Panc1 (cell line): ENCODE measurements at places on chromosomes 3 and 15. TPM values are rescaled to one million over a fixed set of nuclear protein-coding genes. Genes with fewer than 3 reads are reported as not detected.

DNA sequence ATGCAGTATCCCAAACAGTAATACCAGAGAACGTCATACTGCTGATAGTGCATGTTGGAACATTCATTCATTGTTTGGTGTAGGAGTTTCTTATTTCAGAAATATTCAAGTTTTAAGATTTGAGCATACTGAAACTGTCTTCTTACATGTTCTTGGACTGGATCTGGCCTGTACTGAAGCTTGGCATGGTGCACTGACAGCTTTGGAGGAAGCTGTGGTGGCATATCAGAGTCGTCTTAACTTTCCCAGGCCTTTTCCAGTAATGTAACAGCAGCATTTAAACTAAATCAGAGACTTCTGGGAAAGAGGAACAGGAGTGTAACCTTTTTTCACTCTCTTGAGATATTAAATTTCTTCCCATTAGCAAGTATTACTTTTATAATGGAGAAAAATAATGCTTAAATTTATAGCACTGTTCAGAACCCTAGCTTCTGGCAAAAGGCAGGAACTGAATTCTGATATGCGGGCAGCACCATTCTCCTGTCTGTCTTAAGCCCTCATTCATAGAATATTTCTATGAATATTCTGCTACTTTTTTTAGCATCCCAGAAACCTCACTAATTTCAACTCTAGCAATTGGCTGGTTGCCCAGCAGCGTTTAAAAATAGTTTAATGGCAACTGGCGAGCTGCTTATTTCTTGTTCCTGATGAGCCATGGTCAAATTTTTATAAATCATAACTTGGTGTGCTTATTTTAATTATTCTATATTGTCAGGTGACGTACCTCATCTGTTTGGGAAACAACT lies 31.1 kb downstream of the DNAJC13 start:
- peaks cover 25% of the 10 kb centered on the region for H3K36me3 ChIP-seq
- H3K4me1 ChIP-seq: peaks cover 2% of the 10 kb centered on the region; the same call in 1 of the 2 replicates
- no peaks in the 10 kb centered on the region for H3K27me3 ChIP-seq
- H3K27ac ChIP-seq: no peak overlapping the region
- DNase-seq: no peak

- no peaks in the 10 kb centered on the region for H3K36me3 ChIP-seq
- H3K27me3 ChIP-seq: no peaks in the 10 kb centered on the region
- DNase-seq: no peak
Observed at GRCh38 chr3:66629150-66629981, 128.5 kb upstream of the LRIG1 start.

DNA sequence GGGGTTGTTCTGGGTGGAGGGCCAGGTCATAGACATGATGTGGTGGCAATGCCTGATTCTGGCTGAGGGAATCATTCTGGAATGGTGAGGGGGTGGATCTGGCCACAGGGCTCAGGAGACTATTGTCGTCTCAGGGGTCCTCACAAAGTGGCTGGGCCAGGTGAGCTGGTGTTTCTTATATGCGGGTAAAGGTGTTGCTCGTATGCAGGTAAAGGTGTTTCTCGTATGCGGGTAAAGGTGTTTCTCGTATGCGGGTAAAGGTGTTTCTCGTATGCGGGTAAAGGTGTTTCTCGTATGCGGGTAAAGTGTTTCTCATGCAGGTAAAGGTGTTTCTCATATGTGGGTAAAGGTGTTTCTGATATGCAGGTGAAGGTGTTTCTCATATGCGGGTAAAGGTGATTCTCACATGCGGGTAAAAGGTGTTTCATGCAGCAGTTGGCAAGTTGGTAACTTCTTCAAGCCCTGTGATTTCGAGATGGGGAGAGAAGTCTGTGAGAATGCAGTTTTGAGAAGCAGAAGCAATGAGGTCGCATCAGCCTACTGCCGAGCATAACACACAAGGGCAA lies 10.5 kb upstream of the MUC4 start:
- no peak for DNase-seq
- no peaks in the 10 kb centered on the region for H3K36me3 ChIP-seq
- H3K27me3 ChIP-seq: no peaks in the 10 kb centered on the region; the same call in 1 of the 2 replicates
- no peak overlapping the region for H3K27ac ChIP-seq
- no peak overlapping the region for H3K4me3 ChIP-seq
- H3K4me1 ChIP-seq: no peaks in the 10 kb centered on the region; the same call in 1 of the 2 replicates

- no peak overlapping the region for H3K27ac ChIP-seq
- no peak for DNase-seq
- no peaks in the 10 kb centered on the region for H3K4me1 ChIP-seq
- H3K4me3 ChIP-seq: no peak overlapping the region
- H3K27me3 ChIP-seq: peaks cover 7% of the 10 kb centered on the region; the same call in 1 of the 2 replicates
Observed at GRCh38 chr3:127324076-127324475, 36.2 kb upstream of the PRR20G start.

DNA sequence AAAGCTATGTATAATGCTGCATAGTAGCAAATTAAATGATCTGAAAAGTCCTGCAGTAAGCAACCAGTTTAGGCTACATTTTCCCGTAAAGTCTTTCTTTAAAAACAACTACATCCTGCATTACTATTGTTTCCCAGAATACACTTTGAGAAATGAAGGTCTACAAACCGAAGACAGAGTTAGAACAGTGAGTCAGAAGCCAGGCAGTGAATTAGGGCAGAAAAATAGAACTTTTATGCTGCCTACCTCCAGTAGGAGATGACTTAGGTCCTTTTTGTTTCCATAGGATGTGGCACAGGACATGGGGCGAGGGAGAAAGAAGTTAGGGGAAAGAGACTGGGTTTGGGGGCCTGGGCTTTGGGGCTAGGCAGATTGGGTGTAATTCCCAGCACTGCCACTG lies 127.3 kb downstream of the PPM1L start:
- no peaks in the 10 kb centered on the region for H3K36me3 ChIP-seq
- H3K4me3 ChIP-seq: no peak overlapping the region
- no peak for DNase-seq
- no peaks in the 10 kb centered on the region for H3K27me3 ChIP-seq

DNA sequence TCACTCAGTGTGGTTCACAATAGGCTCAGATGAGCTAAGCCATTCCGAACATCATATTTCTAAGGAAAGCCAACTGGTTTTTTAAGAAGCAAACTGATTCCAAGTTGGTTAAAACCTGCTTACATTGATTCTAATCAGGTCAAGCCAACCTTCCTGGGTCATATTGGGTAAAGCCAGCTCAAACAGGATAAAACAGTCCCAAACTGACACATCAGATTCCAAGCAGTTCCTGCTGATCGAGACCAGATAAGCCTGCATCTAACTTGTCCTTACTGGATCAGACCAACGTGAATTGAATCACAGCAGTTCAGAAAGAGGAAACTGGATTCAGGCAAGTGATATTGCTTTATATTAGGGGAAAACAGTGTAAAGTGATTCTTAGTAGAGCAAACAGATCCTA lies 18.6 kb upstream of the THSD4 start:
- no peak for DNase-seq
- no peaks in the 10 kb centered on the region for H3K27me3 ChIP-seq
- no peaks in the 10 kb centered on the region for H3K36me3 ChIP-seq
- peak overlapping the region; percentile 12; the same call in 1 of the 2 replicates for H3K27ac ChIP-seq

GRCh38 chr3:45993421-45994027 lies 2.1 kb downstream of the FYCO1 start:
- no peaks in the 10 kb centered on the region for H3K4me1 ChIP-seq
- no peak for DNase-seq
- no peak overlapping the region for H3K27ac ChIP-seq
- H3K27me3 ChIP-seq: no peaks in the 10 kb centered on the region
- no peak overlapping the region for H3K4me3 ChIP-seq
- peaks cover 3% of the 10 kb centered on the region; the same call in 1 of the 2 replicates for H3K36me3 ChIP-seq

DNA sequence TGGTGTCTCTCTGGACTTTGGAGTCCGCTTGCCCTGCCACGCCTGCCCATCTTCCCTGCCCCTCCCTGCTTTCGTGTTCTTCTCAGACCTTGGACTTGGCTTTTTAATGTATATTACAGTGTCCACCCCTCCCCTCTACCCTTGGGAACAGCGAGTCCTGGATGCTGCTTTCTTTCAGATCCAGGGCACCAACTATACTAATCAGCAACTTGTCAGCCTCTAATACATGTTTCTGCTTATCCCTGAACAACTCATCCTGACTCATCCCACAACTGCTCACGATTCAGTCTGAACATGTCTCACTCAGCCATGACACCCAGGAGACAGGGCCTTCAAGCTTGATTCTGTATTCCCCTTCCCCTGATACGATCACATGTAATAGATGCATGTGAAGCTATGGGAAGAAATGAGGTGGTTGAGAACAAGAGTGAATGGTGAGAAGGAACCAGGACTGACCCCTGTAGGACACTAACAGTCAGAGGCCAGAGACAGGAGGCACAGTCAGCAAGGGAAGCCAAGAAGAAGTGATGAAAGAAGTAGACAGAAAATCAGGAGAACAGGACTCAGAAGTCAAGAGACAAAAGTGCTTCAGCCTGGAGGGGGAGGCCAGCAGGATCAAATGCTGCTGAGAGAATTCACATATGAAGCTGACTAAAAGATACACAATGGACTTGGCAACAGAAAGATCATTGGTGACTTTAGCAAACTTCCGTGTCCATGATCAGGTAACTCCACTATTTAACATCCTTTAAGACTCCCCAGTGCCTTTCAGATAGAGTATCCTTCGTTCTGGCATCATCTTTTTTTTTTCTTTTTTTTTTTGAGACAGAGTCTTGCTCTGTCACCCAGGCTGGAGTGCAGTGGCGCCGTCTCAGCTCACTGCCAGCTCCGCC lies 35.4 kb downstream of the BCL2L10 start:
- H3K4me3 ChIP-seq: no peak overlapping the region
- DNase-seq: peak; percentile 80
- H3K4me1 ChIP-seq: peaks cover 6% of the 10 kb centered on the region
- no peaks in the 10 kb centered on the region for H3K27me3 ChIP-seq
- H3K36me3 ChIP-seq: no peaks in the 10 kb centered on the region
- H3K27ac ChIP-seq: peak overlapping the region; percentile 40

- H3K36me3 ChIP-seq: no peaks in the 10 kb centered on the region
- no peak overlapping the region for H3K4me3 ChIP-seq
- H3K4me1 ChIP-seq: no peaks in the 10 kb centered on the region
- H3K27ac ChIP-seq: no peak overlapping the region
- no peaks in the 10 kb centered on the region; the same call in 1 of the 2 replicates for H3K27me3 ChIP-seq
Observed at GRCh38 chr3:179082416-179082815, 10.8 kb upstream of the ZMAT3 start.

DNA sequence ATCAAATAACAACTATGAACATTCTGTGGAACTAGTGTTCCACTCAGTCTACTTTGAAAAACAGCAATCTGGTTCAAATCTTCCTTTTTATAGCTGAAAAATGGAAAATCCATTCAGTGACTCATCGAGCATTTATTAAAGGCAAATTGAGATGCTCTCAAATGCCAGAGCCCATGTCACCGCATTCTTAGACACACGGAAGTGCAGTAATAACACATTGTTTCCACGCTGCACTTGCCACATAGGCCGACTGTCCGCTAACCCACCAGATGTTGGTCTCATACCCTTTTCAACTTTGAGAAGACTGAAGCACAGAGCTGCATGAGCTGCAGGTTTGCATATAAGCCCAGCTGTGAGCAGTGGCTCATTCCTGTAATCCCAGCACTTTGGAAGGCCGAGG lies 95.9 kb downstream of the TMEM266 start:
- H3K27me3 ChIP-seq: no peaks in the 10 kb centered on the region
- no peak overlapping the region for H3K27ac ChIP-seq
- no peak for DNase-seq
- no peak overlapping the region for H3K4me3 ChIP-seq

DNA sequence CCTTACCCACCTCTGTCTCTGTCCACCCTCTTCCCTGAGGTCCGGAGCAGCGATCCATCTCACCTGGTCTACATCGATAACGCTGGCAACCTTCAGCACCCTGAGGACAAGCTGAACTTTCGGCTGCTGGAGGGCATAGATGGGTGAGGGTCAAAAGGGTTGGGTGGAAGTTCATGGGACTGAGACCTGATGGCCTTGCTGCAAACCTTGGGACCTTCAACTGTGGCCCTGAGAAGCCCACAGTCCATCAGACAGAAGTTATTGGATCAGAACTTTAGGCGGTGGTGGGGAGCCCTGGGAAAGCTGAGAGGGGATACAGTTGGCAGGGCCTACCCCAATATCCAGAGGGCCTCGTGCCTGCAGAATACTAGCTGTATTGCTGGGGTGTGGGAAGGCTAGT lies 50.5 kb downstream of the POMGNT2 start:
- no peaks in the 10 kb centered on the region for H3K4me1 ChIP-seq
- no peaks in the 10 kb centered on the region for H3K27me3 ChIP-seq
- no peak overlapping the region for H3K27ac ChIP-seq
- H3K36me3 ChIP-seq: no peaks in the 10 kb centered on the region
- no peak for DNase-seq

GRCh38 chr3:172977696-172978095 lies 163.3 kb downstream of the SPATA16 start:
- no peaks in the 10 kb centered on the region for H3K36me3 ChIP-seq
- no peaks in the 10 kb centered on the region; the same call in 1 of the 2 replicates for H3K27me3 ChIP-seq
- H3K4me1 ChIP-seq: no peaks in the 10 kb centered on the region
- no peak for DNase-seq
- no peak overlapping the region for H3K27ac ChIP-seq
- H3K4me3 ChIP-seq: no peak overlapping the region

- H3K27me3 ChIP-seq: no peaks in the 10 kb centered on the region
- H3K4me3 ChIP-seq: no peak overlapping the region
- no peaks in the 10 kb centered on the region for H3K4me1 ChIP-seq
- DNase-seq: no peak
- H3K27ac ChIP-seq: no peak overlapping the region
- no peaks in the 10 kb centered on the region for H3K36me3 ChIP-seq
Observed at GRCh38 chr3:31331278-31331677, 201.4 kb upstream of the STT3B start.

- no peak overlapping the region for H3K4me3 ChIP-seq
- no peaks in the 10 kb centered on the region for H3K36me3 ChIP-seq
- no peak overlapping the region for H3K27ac ChIP-seq
- DNase-seq: no peak
Observed at GRCh38 chr3:29026286-29026685, 254.6 kb upstream of the RBMS3 start.

- no peaks in the 10 kb centered on the region for H3K36me3 ChIP-seq
- H3K4me1 ChIP-seq: no peaks in the 10 kb centered on the region
- H3K4me3 ChIP-seq: no peak overlapping the region
- H3K27ac ChIP-seq: no peak overlapping the region
- no peaks in the 10 kb centered on the region for H3K27me3 ChIP-seq
- DNase-seq: no peak
Observed at GRCh38 chr3:87575550-87575949, 299.2 kb upstream of the POU1F1 start.

- H3K27me3 ChIP-seq: no peaks in the 10 kb centered on the region
- no peaks in the 10 kb centered on the region for H3K36me3 ChIP-seq
- H3K27ac ChIP-seq: no peak overlapping the region
- no peaks in the 10 kb centered on the region for H3K4me1 ChIP-seq
- DNase-seq: no peak
Observed at GRCh38 chr3:167502401-167502800, 28.6 kb upstream of the SERPINI2 start.

- H3K36me3 ChIP-seq: no peaks in the 10 kb centered on the region
- no peak for DNase-seq
- H3K27ac ChIP-seq: no peak overlapping the region
- no peaks in the 10 kb centered on the region for H3K27me3 ChIP-seq
- no peak overlapping the region for H3K4me3 ChIP-seq
- H3K4me1 ChIP-seq: no peaks in the 10 kb centered on the region
Observed at GRCh38 chr15:80967451-80967850, 22.2 kb downstream of the MESD start.

GRCh38 chr3:179660872-179661271 lies 8.0 kb downstream of the USP13 start:
- no peak for DNase-seq
- no peaks in the 10 kb centered on the region for H3K36me3 ChIP-seq
- no peaks in the 10 kb centered on the region for H3K27me3 ChIP-seq
- H3K4me1 ChIP-seq: peaks cover 8% of the 10 kb centered on the region
- no peak overlapping the region for H3K4me3 ChIP-seq
- H3K27ac ChIP-seq: no peak overlapping the region

The RNU5B-1 gene
- total RNA-seq: not detected

The PRTG gene
- total RNA-seq: 11.4 TPM

The SH2D7 gene
- total RNA-seq: not detected

The NAALADL2 gene
- 2.7 TPM for total RNA-seq

The NECTIN3 gene
- total RNA-seq: 18.8 TPM

The OXTR gene
- total RNA-seq: 2.7 TPM

The LRRIQ4 gene
- not detected for total RNA-seq
